ENCODE measurements at places on chromosomes 5 and 9.

DNA sequence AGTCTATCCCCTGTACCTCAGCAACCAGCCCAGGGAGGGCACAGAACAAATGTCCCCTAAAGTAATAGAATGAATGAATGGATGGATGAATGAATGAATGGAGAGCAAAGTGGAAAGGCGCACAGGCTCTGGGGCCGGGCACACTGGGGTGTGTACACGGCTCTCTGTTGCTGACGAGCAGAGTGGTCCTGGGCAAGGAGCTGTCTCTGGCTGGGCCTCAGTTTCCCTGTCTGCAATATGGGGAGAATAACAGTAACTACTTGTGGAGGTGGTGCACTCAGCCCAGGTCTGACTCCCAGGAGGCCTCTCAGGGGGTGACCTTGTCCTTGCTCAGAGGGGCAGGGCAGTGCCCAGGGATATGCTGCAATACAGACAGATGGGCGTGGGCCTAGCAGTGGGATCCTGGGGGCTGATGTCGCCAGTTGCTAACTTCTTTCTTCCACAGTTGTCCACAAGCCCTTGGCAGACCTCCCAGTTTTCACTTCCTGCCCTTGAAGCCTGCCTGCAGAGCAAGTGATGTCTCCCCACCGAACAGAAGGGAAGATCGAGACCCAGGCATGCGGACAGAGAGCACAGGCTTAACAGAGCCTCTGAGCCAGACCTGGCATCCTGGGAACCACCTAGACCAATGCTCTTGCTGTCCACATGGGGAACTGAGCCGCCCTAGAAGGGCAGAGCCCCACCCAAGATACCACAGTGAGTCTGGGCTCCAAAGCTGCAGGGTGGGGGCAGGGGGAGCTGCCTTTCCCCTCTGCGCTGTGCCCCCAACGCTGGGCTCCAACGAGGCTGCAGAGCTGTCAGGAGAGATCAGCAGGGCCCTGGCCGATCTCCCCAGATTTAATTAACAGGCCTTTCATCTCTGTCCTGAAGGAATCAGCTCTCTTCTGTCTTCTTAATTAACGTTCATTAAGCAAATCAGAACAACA, 13.6 kb upstream of the LAMC3 start:
- peak; percentile 17 for DNase-seq

DNA sequence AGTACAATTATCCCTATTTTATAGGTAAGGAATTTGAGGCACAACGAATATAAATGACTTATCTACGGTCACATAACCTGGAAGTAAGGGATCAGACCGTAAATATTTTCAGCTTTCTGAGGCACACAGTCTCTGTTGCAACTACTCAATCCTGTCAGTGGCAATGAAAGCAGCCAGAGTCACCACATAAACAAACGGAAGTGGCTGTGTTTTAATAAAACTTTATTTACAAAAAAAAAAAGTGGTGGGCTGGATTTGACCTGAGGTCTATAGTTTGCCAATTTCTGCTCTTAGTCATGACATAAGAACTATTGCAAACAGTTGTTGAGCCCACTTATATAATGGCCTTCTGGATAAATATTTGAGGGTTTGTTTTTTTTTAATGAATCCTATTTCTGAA, 29.6 kb downstream of the ZNF366 start:
- no peak for DNase-seq

DNA sequence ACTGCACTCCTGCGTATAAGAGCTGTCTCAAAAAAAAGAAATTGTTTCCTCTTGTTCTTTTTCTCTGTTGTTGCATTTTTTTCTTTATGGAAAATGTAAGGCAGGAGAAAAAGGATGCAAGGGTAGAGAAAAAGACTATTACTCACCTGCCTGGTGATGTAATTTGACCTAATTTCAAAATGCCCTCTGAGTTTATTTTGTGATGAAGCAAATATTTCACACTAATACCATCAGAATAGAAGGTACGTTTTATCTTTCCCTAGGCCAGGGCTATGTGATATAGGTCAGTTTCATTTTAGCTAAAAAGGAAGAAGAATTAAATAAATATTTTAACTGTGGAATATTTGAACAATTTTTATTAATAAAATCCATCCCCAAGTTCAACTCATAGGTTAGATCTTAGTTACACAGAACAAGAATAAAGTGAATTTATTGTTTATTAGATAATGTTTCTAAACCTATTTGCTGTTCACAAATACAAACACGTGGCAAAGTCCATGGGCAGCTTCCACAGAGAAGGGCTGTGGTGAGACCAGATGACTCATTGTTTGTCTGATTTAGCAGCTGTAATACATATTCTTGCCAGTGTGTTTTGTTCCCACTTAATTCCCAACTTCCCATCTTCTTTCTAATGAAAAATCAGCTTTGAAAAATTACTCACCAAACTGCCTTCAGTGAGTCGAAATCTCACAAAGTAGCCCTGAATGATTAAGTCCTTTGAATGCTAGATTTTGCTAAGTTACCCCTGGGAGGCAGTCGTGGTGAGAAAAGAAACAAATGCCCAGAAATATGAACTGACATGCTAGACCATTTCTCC, 52.8 kb upstream of the CCDC112 start:
- DNase-seq = peak; percentile 6

DNA sequence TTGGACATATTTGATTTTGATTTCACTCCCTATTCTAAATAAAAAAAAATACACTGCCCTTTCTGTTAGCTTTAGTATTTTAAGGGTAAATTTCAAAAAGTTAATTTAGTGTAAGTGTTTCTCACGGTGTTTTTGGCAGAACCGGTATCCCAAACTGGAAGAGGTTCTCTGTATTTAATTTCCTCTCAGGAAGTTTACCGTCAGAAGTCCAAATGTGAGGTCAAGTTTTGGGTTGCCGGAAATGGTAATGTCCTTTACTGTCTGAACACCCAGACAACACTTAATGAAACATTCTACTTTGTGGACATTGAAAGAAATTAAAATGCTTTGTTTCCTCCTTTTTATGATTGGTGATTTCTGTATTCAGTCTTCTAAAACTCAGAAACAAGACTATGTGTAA, 148.7 kb upstream of the CDKN2B start:
- no peak for DNase-seq

GRCh38 chr5:138212828-138213160, 329 bp downstream of the CDC23 start:
- DNase-seq = no peak

Data from NCI-H1694 treated with DMSO at 0.1 percent for 48 hours (cell line).